ENCODE measurements at places on chromosomes 16 and 17.

GRCh38 chr16:23843143-23843542, 7.4 kb downstream of the PRKCB start:
- no peak for DNase-seq

- no peak for DNase-seq
Observed at GRCh38 chr16:15701975-15702970, 52.2 kb downstream of the NDE1 start.

- DNase-seq: no peak
Observed at GRCh38 chr17:78180083-78180482, 6.8 kb downstream of the TK1 start.

DNA sequence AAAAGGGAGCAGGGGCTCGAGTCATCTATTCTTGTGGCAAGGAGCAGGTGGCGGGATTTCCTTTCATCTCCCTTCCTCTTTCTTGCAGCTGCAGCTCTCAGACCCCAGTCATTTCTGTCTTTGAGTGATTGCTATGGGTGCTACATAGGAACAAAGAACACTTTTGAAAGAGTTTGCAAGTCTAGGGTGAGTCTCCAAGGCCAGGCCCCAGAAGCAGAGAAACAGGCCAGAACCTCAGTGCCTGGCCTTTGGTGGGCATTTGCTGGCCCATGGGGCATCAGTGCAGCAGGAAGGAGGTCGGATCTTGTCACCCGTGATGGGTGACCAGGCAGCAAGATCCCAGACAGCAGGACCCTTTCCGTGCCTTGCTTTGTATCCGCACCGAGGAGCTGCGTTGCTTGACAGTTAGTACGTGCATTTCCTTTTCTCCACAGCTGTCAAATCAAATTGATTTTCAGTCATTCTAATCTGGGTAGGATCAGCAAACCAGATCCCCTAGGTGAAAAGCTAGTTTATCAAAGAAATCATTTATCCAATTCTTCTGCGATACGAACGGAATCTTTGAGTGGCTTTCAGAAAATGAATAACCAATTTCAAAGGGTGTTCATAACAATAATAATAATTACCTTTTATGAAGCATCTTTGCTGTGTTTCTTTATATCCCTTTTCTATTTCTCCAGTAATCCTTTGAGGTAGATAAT, 244.6 kb upstream of the MAF start:
- no peak for DNase-seq

DNA sequence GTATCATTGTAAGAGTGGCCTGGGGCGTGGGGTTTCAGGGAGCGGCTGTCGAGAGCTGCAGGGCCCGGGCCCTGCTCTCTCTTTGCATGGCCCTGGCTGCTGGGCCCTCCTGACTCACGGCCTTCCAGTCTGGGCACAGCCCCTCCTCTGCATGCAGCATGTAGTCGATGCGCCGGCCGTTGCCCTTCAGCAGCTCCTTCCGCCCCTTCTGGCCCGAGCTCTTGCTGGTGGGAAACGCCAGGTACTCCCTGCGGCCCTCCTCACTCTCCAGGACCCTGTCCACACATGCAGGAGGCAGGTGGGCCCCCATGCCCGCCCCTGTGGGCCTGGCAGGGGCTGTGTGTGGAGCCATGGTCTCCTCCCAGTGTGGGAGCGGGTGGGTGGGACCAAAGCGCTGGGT, 50.7 kb downstream of the PRMT7 start:
- DNase-seq: no peak

GRCh38 chr16:50505714-50506542, 42.3 kb upstream of the NKD1 start:
- DNase-seq: peak; percentile 12

DNA sequence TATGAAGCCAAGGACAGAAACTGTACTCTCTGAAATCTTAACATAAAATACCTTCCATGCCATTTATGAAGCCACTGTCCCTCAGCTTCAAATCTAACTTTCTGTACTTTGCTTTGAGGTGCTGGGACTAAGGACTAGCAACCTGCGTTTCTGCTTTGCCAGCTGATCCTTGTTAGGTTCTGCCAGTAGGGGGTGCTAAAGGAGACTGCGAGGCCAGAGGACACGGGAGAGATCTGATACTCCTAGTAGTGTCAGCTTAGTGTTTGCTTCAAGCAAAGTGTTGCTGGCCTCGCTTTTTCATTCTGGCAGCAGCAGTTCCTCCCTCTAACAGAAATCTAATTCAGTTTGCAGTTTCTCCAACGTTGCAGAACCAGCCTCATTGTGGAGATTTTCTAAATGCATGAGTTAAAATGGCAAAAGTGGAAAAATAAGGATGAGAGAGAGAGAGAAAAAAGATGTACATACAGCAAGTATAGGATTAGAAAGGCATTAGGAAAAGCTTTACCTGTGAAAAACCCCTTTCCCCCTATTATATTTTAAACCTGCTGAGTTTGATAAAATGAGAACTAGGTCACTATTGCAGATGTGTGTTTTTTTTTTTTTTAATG, 297.5 kb downstream of the CA10 start:
- DNase-seq: peak; percentile 64

DNA sequence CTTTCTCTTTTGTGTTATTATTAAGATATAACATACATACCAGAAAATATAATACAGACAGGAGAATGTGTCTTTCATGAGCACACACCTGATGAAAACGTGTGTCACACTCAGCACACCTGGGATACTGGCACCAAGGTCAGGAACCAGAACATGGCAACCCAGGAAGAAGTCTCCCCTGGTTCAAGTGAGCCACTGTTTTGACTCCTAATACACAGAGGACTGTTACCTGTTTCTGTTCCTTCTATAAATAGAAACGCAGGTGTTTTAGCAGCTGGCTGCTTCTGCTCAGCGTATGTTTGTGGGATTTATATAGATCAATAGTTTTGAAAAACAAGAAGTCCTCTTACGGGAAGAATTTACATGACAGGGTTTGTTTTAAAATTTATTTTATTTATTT, 3.5 kb downstream of the SEC14L1 start:
- no peak for DNase-seq
